ENCODE measurements at places on chromosomes 1 and 21.

DNA sequence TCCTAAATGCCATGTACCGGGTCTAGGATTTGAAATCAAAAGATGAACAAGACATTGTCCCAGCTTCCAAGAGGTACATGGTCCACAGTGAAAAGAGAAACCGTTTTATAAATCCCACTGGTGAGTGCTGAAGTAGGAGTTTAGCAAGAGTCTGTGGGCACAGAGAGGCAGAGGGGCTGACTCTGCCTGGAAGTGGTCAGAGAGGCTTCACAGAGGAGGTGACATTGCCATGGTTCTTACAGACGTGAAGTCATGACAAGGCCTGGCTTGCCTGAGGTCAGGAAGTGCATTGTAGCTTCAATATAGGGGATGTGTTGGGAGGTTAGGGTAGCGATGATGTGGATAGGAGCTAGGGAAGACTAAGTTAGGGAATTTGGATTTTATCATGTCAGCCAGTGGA, 28.4 kb downstream of the MAPKAPK2 start:
- DNase-seq: no peak

GRCh38 chr1:44239331-44239960, 26.2 kb downstream of the DMAP1 start:
- no peak for DNase-seq

DNA sequence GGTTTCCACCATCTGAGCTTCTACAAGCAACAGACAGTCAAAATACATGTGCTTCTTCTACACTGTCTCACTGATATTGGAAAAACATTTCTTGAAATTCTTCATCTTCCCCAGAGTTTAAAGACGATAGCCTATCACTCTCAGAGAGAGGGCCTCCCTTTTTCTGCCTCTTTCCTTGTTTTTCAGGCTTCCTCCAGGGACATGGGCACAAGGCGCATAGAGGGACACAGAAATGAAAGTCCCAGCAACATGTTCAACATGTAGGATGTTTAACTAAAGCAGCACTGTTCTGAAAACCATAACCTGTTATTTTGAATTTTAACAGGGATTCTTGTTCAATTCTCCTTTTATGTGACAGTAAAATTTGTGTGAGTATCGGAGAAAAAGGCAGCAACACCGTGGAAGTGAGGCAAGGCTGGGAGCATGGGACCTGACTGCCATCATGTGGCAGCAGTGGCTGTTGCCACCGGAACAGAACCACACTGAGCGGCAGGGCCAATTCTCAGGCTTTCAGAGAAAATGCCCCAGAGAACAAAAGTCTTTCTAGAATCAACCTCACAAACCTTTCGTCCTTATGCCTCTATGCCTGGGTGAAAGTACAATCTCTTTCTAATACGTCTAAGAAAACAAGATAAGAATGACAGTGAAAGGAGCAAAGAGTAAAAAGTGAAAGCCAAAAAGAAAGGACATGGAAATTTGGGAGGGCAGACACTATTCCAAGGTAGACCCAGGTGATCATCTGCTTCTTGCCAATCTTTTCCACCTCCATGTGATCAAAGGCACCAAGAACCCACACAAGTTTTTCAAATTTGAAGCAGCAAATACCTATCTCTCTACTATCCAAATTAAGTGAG, 54.5 kb downstream of the PCNX2 start:
- no peak for DNase-seq

GRCh38 chr1:62283986-62284385, 35.2 kb downstream of the KANK4 start:
- no peak for DNase-seq

GRCh38 chr1:119674835-119675289, 26.8 kb upstream of the ZNF697 start:
- DNase-seq: no peak

DNA sequence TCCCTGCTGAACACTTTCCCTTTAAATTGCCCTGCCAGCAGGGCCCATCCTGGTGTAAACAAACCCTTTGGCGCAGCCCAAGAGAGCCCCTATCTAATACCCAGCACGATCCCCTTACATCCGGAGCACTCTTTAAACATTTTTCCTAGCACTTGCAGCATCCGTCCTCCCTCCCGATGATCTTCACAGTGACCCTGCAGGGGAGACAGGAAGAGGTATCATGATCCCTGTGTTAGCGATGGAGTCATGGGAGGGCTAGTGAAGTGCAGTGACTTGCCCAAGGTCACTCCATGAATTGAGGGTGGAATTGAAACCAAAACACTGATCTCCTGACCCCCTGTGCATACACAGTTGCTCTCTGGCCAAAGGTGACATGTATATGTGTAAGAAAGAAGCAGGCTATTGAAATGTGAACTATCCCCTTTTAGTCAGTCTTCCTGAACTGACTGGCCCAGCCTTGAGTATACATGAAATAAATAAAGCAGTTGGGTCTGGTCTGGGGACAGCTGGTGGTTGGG, 9.8 kb upstream of the KCNQ4 start:
- DNase-seq: no peak

- DNase-seq: peak; percentile 53
Measured at GRCh38 chr1:1616045-1616790, 918 bp downstream of the MIB2 start.

GRCh38 chr1:47474278-47475193, 36.7 kb downstream of the FOXD2 start:
- DNase-seq: no peak

DNA sequence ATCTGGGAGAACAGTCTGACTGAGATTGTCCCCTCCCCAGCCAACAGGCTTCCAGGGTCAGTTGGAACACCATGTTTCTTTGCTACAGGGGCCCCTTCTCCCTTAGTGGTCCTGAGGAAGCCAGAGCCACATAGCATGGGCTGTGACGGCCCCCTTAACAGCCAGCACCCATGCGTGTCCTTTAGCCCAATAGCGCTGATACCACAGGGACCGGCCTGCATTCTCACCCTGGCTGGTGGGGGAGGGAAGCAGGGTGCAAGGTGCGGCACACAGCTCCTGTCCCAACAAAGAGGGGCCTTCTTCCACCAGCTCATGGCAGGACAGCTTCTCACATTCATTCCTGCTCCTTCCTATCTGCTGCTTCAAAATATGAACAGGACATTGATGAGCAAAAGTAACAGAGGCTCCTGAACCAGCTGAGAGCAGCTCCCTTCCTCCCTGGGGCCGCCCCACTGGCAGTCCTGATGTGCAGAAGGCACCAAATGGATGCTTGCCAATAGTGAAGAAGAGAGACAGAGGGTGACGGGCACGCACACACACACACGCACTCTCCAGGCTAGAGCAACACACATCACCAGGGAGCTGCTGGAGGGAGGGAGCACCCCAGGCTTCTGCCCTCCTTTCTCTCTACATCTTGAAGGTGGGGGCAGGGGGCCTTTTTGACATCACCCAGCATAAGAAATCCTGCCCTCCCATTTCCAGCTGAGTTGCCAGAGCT, 99.4 kb downstream of the CRYAA start:
- no peak for DNase-seq

- DNase-seq: no peak
Measured at GRCh38 chr1:143667730-143668129, 304.1 kb downstream of the FAM72C start.

- DNase-seq: no peak
Measured at GRCh38 chr1:67675800-67676199, 9.2 kb upstream of the GADD45A start.

- no peak for DNase-seq
Measured at GRCh38 chr1:176136891-176137290, 70.2 kb downstream of the COP1 start.

DNA sequence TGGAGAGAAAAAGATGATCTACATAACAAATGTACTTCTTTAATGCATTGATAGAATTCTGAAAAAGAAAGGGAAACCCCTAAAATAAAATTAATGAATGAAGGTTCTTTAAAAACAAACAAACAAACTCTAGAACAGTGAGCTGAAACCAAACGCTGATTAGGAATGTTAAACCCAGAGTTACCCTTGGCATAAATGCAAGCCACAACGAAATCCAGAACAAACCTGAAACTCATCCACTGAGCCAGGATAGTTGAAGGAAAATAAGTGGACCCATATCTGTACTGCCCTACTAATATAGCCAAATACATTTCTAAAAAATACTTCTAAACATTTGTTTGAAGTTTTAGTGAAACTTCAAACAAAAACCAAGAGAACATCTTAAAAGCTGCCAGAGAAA, 505.3 kb downstream of the TTLL7 start:
- no peak for DNase-seq

DNA sequence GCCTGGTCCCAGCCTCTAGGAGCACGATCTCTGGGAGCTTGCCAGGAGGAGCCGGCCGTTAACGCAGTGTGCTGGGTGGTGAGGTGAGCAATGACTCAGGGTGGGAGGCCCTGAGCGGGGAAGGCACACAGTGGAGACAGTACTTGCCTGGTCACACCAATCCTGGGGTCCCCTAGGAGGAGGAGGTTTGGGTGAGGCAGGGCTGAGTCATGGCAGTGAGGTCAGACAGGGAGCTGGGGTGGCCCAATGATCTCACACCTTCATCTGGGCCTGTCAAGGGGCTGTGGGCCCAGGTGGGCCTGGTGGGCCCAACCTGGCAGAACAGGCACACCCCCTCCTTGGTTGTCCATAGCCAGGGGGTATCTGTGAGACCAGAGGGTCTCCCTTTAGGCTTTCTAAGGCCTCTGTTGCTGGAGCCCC, 8.6 kb upstream of the EDN2 start:
- peak; percentile 25 for DNase-seq

DNA sequence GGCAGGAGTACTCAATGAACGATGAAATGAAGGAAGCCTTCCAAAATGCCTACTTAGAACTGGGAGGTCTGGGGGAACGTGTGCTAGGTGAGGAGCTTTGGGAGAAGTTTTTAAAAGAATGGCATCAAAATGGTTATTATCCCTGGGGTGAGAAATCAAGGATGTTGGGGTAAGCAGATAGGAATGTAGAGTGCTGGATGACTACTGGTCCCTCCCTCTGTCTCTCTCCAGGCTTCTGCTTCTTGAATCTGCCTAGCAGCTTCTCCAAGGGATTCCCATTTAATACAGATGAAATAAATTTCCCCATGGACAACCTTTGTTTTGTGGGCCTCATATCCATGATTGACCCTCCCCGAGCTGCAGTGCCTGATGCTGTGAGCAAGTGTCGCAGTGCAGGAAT, 19.0 kb upstream of the CASQ1 start:
- no peak for DNase-seq

GRCh38 chr1:25082216-25082899, 149.9 kb downstream of the SYF2 start:
- DNase-seq: no peak

GRCh38 chr1:25820247-25821111, 725 bp downstream of the MTFR1L start:
- peak; percentile 79 for DNase-seq

- peak; percentile 80 for DNase-seq
Measured at GRCh38 chr21:44299458-44300261, at the start of gene PFKL. PFKL (plus strand) TSS chr21:44300053; CDS start chr21:44300106, 53 bp downstream.

DNA sequence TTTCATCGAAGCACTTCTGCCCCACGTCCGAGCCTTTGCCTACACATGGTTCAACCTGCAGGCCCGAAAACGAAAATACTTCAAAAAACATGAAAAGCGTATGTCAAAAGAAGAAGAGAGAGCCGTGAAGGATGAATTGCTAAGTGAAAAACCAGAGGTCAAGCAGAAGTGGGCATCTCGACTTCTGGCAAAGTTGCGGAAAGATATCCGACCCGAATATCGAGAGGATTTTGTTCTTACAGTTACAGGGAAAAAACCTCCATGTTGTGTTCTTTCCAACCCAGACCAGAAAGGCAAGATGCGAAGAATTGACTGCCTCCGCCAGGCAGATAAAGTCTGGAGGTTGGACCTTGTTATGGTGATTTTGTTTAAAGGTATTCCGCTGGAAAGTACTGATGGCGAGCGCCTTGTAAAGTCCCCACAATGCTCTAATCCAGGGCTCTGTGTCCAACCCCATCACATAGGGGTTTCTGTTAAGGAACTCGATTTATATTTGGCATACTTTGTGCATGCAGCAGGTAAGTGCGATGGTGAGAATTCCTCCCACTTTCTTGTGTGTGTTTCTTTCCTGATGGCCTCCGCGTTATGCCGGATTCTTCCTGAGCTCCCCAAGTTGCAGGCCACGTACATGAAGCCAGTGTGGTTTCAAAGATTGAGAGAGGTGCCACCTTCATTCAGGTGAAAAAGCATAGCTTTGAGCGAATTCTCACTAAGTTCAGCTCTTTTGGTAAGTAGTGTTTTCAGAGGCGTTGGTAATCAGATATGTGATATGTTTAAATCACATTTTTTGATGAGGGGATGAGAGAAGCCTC, 6.0 kb downstream of the NFIA start:
- no peak for DNase-seq

- no peak for DNase-seq
Measured at GRCh38 chr1:100343897-100344296, 8.4 kb upstream of the CDC14A start.

DNA sequence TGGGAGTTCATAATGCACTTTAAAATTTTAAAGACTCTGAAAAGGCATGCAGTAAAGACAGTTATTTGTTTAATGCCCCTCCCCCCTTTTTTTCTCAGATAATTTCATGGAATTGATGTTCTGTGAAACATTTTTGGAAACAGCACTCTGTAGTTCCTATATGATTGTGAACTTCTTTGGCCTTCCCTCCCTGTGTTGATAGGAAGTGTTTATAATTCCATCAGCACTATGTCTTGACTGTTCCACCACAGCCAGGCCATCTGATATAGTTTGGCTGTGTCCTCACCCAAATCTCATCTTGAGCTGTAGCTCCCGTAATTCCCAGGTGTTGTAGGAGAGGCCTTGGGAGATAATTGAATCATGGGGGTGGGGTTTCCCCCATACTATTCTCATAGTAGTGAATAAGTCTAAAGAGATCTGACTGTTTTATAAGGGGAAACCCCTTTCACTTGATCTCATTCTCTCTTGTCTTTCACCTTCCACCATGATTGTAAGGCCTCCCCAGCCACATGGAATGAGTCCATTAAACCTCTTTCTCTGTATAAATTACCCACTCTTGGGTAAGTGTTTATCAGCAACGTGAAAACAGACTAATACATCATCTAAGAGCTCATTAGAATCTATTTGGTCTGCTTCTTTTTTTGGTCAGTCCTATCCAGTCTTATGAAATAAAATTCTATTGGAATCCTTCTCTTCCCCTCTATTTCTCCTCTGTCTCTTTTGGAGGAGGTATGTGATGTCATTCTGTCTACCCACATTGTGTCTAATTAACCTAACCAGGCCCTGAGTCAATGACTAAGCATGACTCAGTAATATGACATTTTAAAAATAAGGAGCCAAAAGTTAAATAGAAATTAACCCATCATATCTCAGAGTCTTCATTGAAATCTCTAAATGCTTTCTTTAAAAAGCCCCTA, 8.9 kb downstream of the CCDC185 start:
- DNase-seq: no peak

GRCh38 chr1:184648160-184648855, 106.3 kb downstream of the EDEM3 start:
- no peak for DNase-seq

DNA sequence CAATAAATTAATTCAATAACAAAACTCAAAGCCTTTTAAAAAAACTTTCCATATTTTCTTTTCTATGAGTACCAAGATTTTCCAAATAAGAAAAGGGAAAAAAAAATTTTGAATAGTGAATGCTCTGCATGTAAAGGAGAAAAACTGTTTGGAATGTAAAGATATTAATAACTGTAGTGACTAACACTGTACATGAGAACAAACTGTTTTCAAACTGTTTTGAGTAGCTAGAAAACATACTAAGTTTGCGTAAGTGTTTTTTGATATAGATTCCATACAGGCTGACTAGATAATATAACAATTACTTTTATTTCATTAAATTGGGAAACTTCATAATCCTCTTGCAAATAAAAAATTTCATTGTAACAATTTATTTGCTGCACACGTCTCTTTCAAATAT, 150.5 kb downstream of the DPYD start:
- DNase-seq: no peak

Measured in activated naive CD8-positive, alpha-beta T cell treated with anti-CD3 and anti-CD28 coated beads for 36 hours (primary cell).